ENCODE measurements at places on chromosomes 4 and X.

DNA sequence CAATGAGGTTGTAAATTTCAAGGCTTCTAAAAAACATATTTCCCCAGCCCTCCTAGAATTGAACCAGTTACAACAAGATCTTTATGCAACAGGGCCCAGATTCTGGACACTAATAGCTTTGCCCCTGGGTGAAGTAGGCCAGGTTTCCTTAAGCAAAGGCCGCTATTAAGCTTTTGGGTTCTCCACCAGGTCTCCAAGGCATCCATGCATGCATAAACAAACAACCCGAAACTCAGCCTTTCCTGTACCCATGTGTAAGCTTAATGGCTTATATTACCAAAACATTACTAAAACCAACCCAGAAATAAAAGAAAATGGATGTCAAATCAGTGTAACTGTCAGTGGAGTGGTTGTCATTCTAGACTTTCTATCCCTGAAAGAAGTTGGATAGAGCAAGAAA, 137.1 kb downstream of the ARHGAP6 start:
- DNase-seq = no peak

- peak; percentile 14 for DNase-seq
These were observed 618 bp downstream of the BEND4 start for GRCh38 chr4:42151568-42152506.

- DNase-seq = no peak
These were observed 56.9 kb downstream of the SERTM2 start for GRCh38 chrX:111568354-111568753.

DNA sequence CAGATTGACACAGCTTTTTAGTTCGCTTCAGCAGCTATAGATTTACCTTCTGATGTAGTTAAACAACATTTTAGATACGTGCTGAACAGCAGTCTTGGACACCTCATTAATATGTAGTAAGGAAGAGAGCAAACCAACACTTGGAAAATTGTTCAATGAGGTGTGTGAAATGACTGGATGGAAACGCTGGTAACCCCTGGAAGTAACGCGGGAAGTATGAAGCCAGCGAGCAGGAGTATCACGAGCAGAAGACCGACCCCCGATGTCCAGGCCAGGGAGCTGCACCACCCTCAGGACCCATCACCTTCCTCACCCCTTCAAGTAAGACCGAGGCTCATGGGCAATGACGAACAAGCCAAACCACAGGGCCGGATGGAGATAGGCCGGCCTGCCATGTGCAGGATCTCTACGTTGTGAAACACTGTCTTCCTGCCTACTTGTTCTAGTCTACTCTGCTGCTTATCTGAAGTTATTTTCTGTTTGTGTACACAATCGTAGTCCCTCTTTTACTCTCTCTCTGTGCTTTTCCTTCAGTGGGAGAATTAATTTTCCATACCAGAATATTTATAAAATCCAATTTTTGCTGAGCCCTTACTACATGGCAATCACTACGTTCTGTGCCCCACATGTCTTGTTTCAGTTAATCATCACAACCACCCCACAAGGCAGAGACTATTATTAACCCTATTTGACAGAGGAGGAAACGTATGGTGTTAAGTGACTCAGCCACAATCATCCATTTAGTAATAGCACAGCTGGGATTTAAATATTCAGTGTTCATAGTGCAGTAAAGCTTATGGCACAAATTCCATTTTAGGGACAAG, 221.7 kb downstream of the APBB2 start:
- DNase-seq = no peak

DNA sequence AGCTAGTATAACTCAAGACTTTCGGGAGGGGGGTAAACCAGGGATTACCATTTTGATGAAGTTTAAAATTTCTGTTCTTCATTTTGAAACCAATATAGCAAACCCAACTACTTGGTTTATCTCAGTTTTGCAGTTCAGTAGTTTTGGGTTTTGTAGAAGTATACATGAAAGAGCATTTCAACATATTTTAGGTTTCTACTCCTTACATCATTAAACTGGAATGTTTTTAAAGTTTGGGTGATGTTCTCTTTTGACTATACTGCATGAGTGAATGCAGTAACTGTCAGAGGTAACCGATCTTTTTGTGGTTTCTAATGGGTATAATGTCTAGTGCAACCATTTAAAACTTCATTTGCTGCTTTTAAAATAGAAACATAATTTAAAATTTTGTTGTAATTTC, 248.3 kb upstream of the MAD2L1 start:
- DNase-seq = no peak

Measured in NCI-H2029 (cell line).